ENCODE measurements at places on chromosomes 5 and 9. TPM values are rescaled to one million over a fixed set of nuclear protein-coding genes. Genes with fewer than 3 reads are reported as not detected.

Gene DBH
- not detected for total RNA-seq

Gene ZDHHC11
- total RNA-seq: 1.8 TPM

Gene C5orf46
- not detected for total RNA-seq

Gene LMX1B
- under 0.01 TPM for total RNA-seq

Gene PCDHA11
- 0.36 TPM for total RNA-seq

- DNase-seq: no peak
Measured at GRCh38 chr9:127277099-127277498, 12.5 kb downstream of the GARNL3 start.

DNA sequence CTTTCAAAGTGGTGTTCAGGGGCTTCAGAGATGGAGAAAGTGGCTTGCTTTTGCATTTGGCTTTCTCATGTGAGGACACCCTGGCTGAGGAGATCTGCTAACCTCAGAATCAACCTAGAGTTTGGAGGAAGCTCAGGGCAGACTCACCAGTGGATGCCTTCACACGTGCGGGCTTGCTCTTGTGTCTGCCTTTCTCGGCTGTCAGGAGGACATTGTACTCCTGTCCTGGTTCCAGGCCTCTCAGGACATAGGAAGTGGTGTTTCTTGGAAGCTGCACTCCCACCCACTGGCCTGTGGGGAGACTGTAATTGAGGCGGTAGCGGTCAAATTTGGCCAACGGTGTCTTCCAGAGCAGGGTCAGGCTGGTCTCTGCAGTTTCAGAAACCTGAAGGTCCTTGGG is 44.5 kb downstream of the TNC start:
- no peak for DNase-seq

DNA sequence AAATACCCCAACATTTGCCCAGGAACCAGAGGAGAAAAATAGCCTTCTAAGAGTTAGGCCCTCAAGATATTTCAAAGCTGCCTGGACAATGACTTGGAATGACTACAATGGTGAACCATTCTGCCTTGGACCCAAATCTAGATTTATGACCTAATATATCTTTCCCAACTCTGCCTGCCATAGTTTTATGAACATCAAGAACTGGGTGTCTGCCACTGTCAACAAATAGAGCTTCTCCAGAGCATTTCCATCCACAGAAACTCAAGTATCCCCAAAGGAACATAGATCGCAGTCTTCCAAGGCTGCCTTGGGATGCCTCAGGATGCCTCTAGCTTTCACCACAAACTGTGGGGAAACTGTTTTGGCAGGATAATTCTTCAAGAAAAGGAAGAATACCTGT is 48.2 kb upstream of the NFIB start:
- DNase-seq: peak; percentile 74

GRCh38 chr5:156076912-156077311 is 250.1 kb upstream of the SGCD start:
- DNase-seq: no peak

DNA sequence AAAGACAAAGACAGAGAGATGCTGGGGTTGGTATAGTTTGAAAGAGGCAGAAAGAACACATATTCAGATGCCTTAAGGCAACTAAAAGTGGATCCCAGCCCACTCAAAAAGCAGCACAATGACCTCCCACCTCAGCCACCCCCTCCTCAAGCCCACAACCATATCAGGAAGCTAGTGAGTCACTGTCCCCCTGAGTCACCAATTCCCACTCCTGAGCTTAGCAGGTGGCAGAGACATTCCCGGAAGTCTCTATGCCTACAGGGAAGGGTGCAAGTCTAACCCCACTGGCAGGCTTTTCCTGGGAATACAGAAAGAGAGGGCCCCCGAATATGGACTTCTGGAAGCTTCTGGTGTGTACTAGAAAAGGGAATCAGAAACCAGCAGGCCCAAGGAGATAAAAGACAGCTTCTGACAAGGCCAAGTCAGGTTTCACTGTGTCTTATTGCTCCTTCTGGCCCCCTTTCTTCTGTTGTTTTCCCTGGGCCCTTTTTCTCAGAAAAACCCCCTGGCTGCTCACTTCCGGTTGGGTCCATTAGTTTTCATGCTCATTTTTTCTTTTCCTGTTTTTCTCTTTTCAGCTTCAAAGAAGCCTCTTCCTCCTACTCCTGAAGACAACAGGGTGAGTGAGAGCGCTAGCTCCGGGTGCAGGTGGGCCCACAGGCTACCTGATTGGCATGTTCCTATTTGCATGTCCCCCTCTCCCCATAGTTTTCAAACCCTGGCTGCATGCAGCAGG is 36.8 kb downstream of the ITK start:
- DNase-seq: no peak

DNA sequence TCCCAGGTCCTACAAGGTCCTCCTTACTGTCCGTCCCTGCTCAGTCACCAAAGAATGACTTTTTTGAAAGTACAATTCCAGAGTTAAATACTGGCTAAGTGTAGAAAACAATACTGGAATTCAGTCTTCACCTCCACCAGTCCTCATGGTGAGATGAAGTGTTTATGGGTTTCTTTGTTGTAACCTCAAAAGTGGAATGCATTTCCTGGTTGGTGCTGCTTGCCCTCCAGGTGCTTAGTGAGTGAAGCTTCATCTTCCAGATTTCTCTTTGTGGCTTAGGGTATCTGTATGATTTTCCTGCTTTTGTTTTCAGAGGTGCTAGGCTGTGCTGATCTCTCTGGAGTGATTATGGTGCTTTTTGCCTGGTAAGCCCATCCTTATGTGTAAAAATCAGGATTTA is 49.4 kb upstream of the DHFR start:
- no peak for DNase-seq

DNA sequence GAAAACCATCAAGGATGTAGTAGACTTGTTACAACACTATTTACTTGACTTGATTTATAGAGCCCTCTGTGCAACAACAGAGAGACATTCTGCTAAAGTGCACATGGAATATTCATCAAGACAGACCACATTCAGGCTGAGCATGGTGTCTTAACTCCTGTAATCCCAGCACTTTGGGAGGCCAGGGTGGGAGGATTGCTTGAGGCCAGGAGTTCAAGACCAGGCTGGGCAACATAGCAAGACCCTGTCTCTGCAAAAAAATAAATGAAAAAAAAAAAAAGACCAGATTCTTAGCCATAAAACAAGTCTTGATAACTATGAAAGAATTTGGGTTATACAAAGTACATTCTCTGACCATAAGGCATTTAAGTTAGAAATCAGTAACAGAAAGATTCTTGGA is 25.3 kb downstream of the DENND4C start:
- no peak for DNase-seq
